Thymus (tissue), 14 donors: ENCODE measurements at places on chromosomes 3 and 15.
A peak's percentile ranks its signal among the peaks of the same experiment; 100 is the strongest.

DNA sequence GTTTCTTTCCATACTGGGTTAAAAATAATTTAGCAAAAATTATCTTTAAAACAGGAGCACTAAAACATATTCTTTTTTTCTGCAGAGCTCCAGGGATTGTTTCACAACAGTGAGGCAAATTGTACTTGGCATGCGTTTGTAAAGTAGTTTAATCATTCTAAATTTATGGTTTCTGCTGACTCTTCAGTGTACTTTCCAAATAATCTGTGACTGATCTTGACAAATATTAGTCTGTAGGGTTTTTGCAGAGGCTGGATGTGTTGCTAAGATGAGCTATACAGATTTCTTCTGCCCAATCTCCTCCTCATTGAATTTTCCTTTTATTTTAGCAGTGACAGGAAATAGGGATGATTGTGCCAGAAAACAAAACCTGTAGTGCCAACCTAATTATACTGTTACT, 328.0 kb upstream of the MANF start:
- DNase-seq = no peak

GRCh38 chr15:85044251-85044853, 62.7 kb downstream of the PDE8A start:
- peak; percentile 26 for DNase-seq

DNA sequence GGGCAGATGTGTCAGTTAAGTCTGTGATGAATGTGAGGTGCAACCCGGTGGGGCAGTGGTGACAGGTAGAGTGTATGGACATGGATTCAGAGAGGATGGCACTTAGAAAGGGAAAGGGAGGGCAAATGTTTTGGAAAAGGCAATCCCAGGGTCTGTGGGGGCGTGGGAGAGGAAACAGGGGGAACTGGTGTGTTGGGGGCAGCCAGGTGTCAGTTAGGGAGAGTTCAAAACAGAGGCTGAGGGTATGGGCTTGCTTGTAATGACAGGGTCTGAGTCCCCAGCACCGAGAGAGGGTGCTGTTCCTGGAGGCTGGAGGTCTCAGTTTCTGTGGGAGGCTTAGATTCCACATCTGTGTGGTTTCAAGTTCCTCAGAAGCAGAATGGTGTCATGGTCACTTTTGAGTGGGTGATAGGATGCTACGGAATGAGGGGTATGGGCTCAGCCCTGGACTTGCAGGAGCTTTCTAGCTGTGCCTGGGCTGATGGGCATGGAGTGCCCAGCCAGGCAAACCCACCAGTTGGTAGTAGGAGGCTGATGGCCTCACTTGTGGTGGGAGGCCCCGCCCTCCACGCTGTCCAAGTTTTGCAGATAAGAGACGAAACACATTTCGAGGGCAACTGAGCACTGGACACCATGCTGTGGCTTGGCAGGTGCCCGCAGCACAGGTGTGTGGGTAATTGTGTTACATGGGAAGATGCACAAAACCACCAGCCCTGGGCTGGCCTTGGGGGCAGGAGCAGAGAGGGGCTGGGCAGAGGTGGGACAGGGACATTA, 209.4 kb downstream of the RPLP1 start:
- DNase-seq = no peak

DNA sequence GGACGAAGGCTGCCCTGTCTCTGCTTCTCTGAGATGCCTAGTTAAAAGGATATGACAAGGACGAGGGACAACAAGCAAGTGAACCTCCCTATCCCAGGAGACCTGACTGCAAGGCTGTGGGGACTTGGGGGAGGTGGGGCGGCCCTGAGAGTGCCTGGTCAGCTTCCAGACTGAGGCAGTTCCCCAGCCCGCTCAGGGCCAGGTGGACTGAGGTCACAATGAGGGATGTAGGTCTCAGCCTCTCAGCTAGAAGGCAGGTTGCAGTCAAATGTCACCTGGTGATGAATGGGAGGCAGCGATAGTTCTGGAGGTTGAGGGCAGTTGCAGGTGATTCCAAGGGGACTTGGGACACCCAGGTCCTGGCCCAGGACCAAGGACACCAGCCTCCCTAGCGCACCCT, 30.6 kb downstream of the TKT start:
- DNase-seq = no peak

DNA sequence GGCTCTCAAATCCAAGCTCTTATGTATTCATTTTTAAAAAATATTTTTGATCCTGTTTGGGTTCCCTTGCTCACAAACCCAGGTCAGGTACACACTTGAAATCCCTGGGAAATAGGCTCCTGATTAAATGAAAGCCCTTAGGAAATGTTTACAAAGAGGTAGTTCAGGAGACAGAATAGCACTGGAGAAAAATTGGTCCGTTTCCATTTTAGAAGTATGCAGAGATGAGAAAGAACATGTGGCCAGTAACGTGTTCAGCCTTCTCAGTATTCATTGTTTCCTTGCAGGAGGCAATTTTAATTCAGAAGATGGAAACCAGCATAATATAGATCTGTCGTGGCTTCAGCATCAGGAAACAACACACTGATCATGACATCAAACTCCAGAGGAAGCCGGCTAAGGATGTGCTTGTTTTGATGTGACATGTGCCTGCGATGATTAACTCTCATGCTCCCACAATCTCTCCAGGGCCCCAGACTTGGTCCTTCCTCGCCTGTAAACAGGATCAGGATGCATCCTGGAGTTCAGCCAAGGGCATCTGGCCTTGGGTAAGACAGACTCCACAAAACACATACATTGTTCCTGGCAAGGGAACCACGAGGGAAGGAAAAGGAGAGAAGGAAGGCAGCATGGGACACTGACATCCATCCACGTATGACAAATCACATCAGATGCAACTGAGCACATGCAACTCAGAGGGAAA, 350.5 kb upstream of the THBS1 start:
- DNase-seq = no peak

- DNase-seq = no peak
These were observed 75.4 kb downstream of the BDH1 start for GRCh38 chr3:197480320-197480719.

- DNase-seq = peak; percentile 52
These were observed 67.2 kb downstream of the EFHB start for GRCh38 chr3:19866751-19867347.
